ENCODE measurements at places on chromosomes 3 and 15.

- DNase-seq = no peak
Observed at GRCh38 chr3:193862843-193863242, 269.8 kb downstream of the OPA1 start.

GRCh38 chr3:155022896-155023295, 57.2 kb upstream of the MME start:
- DNase-seq = no peak

DNA sequence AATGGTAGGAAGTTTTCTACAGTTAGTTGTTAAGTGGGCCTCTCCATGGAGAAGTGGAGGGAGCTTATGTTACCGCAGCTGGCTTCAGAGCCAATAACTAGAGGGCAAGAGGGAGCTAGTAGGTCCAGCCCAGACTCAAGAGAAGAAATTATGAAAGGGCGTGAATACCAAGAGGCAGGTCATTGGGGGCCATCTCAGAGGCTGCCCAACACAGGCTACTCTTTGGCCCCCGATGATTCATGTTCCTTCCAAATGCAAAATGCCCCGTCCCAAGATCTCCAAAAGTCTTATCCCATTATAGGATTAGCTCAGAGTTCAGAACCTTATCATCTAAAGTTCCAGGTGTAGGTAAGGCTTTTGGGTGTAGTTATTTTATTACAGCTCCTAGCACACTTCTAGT, 94.5 kb downstream of the FNDC3B start:
- DNase-seq = no peak

DNA sequence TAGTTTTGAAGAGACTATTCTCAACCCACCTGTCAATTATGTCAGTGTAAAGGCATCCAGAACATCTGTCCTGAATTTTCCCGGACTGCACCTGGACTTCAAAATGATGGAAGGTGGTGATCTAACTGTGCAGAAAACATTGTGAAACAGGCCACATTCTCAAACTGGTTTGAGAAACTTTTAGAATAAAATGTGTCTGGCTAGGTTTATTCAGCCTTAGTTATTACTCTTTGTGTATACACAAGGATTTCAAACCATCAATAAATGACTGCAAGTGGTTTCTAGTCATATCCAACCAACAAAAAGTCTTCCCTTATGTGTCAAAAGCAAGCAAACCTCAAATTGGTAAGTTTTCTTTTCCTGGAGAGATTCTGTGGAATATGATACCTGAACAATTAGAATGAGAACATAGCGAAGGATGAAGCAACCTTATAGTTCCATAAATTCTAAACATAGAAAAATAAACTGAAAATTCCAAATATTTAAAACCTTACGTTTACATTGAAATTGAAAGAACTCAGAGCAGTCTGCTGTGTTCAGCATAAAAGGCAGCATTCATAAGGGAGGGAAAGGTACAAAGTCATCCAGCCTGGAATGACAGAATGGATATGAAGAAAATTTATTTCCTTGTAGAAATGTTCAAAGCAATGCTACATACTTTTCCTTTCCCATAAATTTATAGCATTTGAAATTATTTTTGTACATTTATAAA, 306.6 kb upstream of the TGFBR2 start:
- no peak for DNase-seq

- no peak for DNase-seq
Observed at GRCh38 chr3:197541756-197542539, 13.8 kb downstream of the BDH1 start.

- DNase-seq = no peak
Observed at GRCh38 chr3:52108302-52109232, 45.7 kb downstream of the POC1A start.

GRCh38 chr3:72990701-72991395, 5.8 kb upstream of the PPP4R2 start:
- DNase-seq = no peak

GRCh38 chr15:68249058-68249713, 19.7 kb upstream of the CLN6 start:
- DNase-seq = no peak

GRCh38 chr3:52469001-52469400, 13.6 kb downstream of the NISCH start:
- no peak for DNase-seq

- DNase-seq = no peak
Observed at GRCh38 chr15:99244306-99244705, 5.1 kb downstream of the TTC23 start.

- no peak for DNase-seq
Observed at GRCh38 chr3:139280027-139280671, 63.7 kb upstream of the MRPS22 start.

GRCh38 chr15:46222826-46223225, 588.0 kb downstream of the SQOR start:
- no peak for DNase-seq

DNA sequence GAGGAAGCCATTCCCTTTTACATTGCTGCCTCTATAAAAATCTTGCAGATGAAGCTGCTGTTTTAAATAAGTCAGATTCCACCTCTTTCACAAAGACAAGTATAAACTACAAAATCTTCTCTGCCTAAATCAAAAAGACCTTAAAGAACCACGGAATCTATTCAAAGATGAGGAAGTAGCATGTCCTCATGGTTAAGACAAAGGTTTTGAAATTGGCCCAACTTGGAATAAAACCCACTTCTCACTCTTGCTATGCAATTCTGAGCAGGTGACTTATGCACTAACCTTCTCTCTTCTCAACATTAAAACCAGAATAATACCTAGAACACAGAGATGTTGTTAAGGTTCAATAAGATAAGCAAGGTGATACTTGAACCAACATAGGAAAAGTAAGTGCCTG, 97.6 kb downstream of the FOXP1 start:
- no peak for DNase-seq

DNA sequence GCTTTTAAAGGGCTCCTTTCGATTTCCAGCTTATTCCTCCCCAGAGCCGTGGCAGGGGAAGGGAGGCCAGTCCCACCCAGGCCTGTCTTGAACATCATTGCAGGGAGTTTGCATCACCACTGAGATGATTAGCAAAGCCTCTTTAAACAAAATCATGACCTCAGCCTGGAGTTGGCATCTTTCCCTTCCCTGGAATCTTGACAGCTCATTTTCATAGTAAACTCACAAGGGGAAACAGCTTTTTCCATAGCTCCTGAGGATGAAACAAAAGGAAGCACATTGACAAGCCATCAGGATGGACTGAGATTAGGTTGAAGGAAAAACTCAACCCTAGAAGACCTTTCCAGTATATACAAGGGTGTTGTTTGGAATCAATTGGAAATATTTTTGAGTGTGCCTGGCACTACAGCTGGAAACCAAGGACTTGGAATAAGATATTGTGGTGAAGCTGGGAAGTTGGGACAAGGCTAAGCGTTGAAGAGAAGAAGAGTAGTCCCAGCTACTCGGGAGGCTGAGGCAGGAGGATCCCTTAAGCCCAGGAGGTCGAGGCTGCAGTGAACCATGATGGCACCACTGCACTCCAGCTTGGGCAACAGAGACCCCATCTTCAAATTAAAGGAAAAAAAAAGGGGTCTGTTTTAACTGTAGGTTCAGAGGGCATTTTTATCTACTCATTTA, 3.1 kb upstream of the LARP6 start:
- no peak for DNase-seq

DNA sequence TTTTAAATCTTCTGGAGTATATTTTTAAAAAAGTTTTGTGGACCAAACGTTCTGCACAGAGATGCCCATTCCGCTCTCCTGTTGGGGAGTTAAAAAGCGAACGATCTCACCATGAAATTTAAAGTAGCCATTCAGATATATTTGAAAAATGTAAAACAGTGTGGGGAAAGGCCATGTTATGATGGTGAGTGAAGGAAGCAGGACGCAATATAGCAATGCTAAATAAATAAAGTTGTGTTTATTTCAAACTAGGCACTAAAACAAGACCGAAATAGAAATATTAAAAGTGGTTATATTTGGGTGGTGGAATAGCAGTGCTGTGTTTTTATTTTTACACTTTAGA, 327 bp upstream of the CCDC13 start:
- DNase-seq = no peak

DNA sequence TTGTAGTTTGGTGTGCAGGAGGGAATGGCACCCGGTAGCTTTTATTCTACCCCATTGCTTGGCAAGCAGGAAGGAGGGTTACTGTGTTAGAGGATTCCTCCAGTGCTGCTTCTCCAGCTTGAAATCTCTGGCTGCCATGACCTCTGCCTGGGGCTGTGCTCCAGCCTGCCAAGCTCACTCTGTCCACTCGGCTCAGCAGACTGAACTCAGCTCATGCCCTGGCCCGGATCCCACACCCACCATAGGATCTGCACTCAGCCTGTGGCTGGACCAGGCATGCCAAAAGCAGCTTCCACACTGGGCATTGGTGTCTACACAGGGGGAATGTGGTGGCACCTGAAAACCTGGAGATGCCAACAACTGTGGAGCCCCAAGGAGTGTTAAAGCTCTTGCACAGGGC, 26.3 kb downstream of the CLDN16 start:
- DNase-seq = no peak

DNA sequence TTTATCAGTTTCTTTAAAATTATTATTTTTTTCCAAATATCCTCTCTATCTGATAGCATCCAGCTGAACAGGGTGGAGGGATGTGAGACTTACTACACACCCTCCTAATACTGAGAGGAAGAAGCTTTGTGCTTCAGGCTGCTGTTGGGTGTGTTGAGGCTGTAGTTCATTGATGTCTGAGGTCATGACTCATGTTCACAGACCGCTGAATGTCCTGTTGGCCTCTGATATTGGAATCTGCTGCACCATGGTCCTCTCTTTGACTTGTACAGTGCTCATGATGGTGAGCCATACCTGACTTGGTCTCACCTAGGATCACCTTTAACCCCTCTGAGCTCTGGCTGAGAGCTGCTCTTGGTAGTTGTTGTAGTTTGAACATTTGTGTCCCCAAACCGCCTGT, 302.9 kb downstream of the SATB1 start:
- DNase-seq = no peak

DNA sequence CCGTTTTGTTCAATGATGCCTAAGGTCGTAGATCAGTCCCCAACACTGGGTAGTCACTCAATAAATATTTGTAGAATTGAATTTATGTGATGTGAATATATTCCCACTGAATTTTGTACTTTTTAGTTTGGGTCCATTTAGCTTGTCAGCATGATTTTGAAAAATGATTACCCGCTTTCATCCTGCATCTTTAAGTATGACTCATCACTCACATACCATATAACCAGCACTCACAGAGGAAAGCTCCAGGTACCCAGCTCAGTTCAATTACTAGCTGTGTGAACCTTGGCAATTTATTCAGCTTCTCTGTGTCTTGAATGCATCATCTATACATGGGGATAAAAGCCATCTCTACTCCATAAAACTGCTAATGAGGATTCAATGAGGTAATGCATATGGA, 2.2 kb upstream of the MLF1 start:
- DNase-seq = no peak

GRCh38 chr3:67018105-67018788, 20.1 kb downstream of the KBTBD8 start:
- no peak for DNase-seq

- no peak for DNase-seq
Observed at GRCh38 chr3:41431386-41431785, 232.1 kb downstream of the CTNNB1 start.

DNA sequence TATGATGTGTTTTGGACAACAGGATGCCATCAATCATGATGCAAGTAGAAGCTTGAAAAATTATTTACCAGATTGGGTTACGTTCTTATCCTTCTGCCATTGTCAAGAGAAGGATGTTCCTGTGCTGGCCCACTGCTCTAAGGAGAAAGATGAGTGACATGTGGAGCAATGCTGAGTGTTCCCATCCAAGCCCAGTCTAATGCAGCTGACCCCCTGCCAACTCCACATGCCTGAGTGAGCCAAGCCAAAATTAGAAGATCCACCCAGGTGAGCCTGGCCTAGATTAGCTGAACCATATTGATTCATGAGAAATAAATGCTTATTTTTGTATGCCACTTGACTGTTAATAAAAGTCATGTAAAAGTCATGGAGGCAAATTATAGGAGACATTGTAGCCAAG, 446.5 kb downstream of the CNTN3 start:
- DNase-seq = no peak

DNA sequence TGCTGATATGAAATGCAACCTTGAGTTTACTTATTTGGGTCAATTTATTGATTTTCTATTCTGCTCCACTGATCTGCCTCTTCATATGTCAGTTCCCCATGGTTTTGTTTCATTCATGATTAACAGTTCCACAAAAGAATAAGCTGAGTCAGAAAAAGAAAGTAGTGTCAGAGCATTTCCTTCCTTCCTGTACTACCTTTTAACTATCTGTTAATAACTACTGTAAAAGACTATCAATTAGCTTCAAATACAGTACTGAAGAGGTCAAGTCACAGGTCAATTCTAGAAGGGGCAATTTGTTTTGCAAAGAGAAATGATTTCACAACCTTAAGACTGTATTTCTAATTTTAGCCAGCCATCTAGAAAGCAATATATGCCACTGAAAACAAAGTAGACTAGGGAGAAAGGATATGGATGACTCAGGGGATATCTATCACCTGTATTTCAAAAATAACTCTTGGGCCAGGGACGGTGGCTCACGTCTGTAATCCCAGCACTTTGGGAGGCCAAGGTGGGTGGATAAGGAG, 129.5 kb downstream of the TFDP2 start:
- no peak for DNase-seq

- no peak for DNase-seq
Observed at GRCh38 chr15:95284492-95284891, 1046.0 kb upstream of the NR2F2 start.

- no peak for DNase-seq
Observed at GRCh38 chr15:95609096-95609495, 721.4 kb upstream of the NR2F2 start.

DNA sequence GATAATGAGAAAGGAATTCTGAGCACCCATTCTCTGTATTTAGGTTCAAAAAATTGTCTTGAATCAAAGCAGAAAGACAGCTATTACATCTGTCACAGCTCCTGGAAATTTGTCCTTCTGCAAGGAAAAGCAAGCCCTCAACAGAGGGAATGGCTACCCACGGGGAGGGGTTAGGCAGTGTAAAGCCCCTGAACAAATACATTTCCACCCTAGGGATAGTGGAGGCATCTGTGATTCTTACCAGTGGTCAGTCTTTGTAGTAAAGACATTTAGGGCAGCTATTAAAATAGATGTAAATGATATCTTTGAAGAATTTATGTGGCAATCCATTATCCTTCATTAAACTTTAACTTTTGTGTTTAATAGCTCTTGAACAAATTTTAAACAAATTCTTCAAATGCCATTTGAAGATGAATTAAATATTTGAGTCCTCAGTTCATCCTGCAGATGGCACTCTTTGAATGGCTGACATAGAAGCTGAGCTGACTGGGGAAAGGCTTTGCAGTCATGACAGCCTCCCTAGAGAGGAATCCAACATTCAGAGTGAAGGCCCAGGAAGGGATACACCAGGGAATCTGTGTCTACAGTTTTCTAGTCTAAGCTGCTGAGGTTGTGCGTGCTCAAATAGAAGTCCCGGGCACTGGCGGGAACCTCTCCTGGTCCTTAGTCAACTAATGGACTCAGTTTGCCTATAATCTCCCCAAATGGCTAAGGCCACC, 359.7 kb upstream of the ROPN1 start:
- no peak for DNase-seq

DNA sequence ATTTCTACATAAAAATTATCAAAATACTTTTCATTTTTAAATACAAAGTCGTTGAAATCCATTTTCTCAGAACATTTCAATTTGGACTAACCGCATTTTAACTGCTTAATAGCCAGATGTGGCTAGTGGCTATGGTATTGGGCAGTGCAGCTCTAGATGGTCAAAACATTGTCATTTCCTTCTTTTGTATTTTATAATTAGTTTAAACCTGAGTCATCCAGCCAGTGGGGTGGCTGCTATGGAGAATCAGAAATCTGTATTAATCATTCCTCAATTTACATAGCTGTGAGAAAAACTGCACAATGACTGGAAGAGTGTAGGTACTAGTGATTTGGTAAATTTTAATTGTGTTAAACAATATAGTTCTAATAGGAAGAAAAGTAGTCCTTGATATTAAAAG, 245.3 kb downstream of the PDZRN3 start:
- no peak for DNase-seq
